GM12864 (cell line): ENCODE measurements at places on chromosomes 4 and X.

- no peak for DNase-seq
These were observed 29.8 kb downstream of the SPANXA2 start for GRCh38 chrX:141619336-141619735.

DNA sequence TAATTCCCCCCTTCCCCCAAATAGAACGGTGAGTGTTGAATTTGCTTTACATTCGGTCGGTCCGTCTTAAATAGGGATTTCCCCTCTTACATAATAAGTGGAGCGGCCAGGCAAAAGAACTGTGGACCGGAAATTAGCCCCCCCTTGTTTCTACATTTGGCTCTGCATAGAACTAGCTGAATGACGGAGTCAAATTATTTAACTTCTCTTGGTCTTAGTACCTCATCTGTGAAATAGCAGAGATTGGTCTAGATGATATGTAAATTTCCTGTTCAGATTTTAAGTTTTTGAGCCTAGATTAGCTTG is 1.3 kb downstream of the SPATA18 start:
- DNase-seq, result peak; percentile 16

- DNase-seq, result no peak
These were observed 72.2 kb upstream of the RBPJ start for GRCh38 chr4:26248647-26249046.

- DNase-seq, result no peak
These were observed 21.9 kb upstream of the WDR45 start for GRCh38 chrX:49101629-49101984.

DNA sequence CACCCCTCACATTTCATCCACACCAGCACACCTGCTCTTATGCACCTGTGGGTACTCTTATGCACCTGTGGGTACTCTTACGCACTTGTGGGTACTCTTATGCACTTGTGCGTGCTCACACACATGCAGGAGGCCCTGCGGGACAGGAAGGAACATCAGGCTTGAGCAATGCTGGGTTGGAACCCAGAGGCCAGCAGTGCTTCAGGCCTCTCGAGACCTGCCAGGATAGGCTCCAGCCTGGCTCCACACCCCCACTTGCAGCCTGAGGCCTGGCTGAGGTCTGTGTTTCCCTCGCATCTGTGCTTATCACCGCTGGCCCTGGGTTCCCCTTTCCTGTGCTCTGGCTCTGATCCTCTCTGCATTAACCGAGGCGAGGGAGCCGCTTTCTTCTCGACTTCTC is 34.7 kb downstream of the SORCS2 start:
- no peak for DNase-seq

- no peak for DNase-seq
These were observed 36.3 kb upstream of the REST start for GRCh38 chr4:56871371-56871866.

- DNase-seq, result no peak
These were observed 43.3 kb downstream of the SPCS3 start for GRCh38 chr4:176363072-176363471.

DNA sequence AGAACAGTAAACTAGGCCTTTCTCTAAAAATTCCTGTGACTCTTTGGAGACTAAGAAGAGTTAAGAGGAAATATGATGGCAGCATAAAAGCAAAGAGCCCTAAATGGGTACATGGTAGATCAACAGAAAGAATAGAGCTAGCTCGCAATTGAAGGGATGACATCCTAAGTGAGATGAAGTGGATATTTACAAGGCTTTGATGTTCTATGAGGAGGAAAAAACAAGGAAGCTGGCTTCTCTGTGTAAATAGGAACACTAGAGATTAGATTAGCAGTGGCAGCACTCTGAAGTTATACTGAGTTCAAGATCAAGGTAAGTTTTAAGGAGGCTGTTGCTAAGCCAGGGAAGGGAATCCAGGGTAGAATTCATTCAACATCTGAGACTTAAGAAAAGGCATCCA is 73.1 kb upstream of the MBNL3 start:
- DNase-seq, result no peak

GRCh38 chr4:121096629-121097028 is 24.3 kb upstream of the NDNF start:
- no peak for DNase-seq

GRCh38 chr4:113303315-113303714 is 253.9 kb downstream of the ANK2 start:
- DNase-seq, result no peak

DNA sequence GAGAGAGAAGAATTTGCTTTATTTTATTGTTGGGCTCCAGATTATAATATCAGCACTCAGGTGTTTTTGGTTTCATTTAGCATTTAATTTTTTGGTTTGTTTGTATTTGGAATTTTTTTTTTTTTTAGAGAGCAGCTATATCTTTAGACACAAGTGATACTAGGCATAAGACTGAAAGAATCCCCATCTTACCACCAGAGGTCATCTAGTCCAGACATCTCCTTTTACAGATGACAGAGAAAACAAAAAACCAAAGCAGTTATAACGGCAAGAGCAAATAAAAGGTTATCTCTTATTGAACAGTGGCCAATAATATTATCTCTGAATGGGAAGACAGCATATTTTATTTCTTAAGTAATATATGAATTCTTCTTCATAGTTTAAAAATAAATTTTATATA is 22.8 kb downstream of the USP38 start:
- no peak for DNase-seq

GRCh38 chr4:186596850-186597390 is 41.6 kb upstream of the MTNR1A start:
- DNase-seq, result no peak

- no peak for DNase-seq
These were observed 49.5 kb downstream of the COQ2 start for GRCh38 chr4:83234902-83235644.

DNA sequence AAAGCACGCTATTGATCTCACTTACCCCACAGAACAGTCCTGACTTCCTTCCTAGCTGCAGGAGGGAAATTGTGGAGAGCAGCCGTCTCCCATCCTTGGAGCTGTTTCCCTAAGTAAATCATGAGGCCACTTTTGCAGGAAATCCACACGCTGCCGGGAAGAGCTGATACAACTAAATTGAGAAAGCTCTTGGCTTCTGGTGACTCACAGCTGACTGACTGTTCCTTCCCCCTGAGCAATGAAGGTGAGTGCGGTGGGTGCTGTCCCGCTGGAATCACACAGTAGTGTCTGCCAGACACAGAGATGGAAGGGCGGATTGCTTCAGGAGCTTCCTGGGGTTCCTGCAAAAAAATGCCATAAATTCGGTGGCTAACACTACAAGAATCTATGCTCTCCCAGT is 268.9 kb downstream of the ASMT start:
- DNase-seq, result no peak

- no peak for DNase-seq
These were observed 3.6 kb upstream of the SCARB2 start for GRCh38 chr4:76216975-76217814.

GRCh38 chr4:14848229-14848628 is 154.1 kb upstream of the CPEB2 start:
- no peak for DNase-seq

GRCh38 chr4:1210241-1210841 is 38.0 kb upstream of the SPON2 start:
- DNase-seq, result no peak

- DNase-seq, result no peak
These were observed 38.6 kb upstream of the MSMO1 start for GRCh38 chr4:165288639-165289422.

- no peak for DNase-seq
These were observed 85.9 kb downstream of the MAOA start for GRCh38 chrX:43741843-43742573.
